Daoy (cell line): ENCODE measurements at places on chromosomes 1 and 21. TPM values are rescaled to one million over a fixed set of nuclear protein-coding genes. Genes with fewer than 3 reads are reported as not detected.
A peak's percentile ranks its signal among the peaks of the same experiment; 100 is the strongest.

Gene ADCY10
- total RNA-seq = not detected in 2 replicates

Gene CYP4X1
- total RNA-seq = 0.77 and 1.0 TPM in 2 replicates

Gene PAX7
- 0.09 and 0.97 TPM in 2 replicates for total RNA-seq

Gene WNT3A
- total RNA-seq = not detected in 2 replicates

DNA sequence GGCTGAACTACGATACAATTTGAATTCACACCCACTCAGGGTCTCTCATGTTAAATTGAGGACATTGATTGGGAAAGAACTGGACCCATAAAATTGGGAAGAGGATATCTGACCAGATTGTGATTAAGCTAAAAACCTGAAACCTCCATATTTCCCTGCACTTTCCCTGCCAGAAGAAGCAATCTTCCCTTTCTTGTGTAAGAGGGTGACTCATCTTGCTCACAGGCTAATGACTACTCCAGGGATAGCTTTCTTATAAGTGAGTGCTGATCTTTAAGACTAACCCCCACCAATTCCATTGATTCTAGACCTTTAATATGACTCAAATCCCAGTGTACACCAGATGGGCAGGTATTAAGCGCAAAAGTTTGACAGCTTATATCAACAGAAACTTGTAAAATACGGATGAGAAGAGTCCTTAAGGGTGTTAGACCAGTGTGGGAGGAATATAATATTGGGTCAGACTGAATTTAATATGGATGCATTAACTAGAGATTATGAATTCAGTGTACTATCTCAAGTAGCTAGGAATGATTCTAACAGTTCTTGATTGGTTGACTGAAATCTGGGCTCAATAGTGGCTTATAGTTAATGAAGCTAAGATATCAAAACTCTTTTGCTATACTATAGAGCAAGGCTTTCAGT lies 12.1 kb upstream of the SGIP1 start:
- DNase-seq = peak; percentile 56

GRCh38 chr1:152870831-152871730 lies 7.0 kb upstream of the SMCP start:
- DNase-seq = peak; percentile 55

- no peak for DNase-seq
These were observed 10.8 kb downstream of the IPO13 start for GRCh38 chr1:43957407-43958040.

DNA sequence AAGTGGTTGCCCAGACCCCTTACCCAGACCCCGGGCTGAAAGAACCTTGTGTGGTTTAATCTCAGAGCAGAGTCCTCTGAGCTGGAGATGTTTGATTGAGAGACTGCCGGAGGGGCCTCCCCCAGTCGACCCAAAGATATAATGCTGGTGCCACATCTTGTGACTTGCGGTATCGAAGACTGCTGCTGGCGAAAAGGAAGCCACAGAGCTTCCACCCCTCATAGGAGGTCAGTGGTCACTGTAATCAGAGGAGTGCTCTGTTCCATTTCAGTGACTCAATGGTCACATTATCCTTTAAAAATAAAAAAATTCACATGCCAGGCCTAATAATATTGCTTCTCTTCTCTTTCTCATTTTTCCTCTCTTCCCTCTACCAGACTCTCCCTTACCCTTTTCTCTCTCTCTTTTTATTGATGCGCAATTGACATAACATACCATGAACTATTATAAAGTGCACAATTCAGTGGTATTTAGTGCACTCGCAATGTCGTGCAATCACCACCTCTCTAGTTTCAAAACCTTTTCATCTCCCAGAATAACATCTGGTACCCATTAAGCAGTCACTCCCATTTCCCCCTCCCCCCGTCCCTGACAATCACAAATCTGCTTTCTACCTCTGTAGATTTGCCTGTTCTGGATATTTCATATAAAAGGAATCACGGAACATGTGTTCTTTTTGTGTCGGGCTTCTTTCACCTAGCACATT lies 52.6 kb upstream of the LYST start:
- peak; percentile 76 for DNase-seq

DNA sequence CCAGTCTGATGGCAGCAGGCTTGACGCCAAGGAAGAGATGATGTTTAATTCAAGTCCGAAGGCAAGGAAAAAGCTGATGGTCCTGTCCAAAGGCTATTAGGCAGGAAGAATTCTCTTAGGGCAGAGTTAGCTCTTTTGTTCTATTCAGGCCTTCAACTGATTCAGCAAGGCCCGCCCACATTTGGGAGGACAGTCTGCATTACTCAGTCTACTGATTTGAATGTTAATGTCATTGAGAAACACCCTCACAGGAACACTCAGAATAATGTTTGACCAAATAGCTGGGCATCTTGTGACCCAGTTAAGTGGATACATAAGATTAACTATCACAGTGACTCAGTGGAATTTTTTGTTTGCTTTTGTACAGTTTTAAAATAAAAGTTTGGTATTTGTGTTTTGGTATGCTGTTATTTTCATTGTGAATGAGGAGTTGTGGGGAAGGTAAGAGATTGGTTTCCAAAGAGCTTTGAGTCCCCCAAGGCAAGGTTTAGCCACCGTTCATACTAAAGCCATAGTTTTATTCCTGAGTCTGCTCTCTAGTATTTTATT lies 1.7 kb upstream of the ZNF691 start:
- DNase-seq = peak; percentile 8

DNA sequence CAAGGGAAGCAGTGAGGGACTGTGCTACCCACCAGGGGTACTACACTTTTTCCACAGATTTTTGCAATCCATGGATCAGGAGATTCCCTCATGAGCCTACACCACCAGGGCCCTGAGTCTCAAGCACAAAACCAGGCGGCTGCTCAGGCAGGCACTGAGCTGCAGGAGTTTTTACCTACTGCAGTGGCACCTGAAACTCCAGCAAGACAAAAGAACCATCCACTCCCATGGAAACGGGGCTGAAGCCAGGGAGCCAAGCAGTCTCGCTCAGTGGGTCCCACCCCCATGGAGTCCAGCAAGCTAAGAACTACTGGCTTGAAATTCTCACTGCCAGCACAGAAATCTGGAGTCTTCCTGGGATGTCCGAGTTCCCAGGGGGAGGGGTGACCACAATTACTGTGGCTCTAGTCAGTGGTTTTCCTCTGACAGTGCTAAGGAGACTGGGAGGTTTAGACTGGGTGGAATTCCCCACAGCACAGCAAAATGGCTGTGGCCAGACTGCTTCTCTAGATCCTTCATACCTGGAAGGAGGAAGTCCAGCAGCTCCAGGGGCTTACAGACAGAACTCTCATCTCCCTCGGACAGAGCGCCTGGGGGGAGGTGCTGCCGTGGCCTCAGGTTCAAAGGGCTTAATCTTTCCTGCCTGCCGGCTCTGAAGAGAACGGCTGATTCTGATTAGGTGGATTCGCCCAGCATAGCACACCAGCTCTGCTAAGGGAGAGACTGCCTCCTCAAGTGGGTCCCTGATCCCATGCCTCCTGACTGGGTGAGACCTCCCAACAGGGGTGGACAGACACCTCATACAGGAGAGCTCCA lies 437.8 kb downstream of the LTN1 start:
- DNase-seq = peak; percentile 5

- DNase-seq = no peak
These were observed 3.0 kb downstream of the PDXK start for GRCh38 chr21:43721939-43722338.

DNA sequence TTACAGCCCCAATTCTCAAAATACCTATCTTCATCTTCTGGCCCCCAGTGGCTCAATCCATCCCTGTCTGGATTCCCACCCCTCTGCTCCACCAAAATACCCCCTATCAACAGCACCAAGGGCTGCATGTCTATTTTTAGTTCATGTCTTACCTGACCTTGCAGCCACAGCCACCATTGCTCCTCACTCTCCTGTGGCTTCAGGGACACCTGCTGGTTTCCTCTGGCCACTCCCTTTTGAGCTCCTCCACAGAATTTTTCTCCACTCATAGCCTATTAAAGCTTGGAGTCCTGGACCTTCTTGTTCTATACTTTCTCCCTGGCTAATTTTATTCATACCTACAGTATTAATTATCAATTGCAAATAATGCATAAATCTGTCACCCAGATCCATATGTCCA lies 125.3 kb upstream of the NGF start:
- no peak for DNase-seq

- no peak for DNase-seq
These were observed 27.7 kb upstream of the IL19 start for GRCh38 chr1:206742719-206743383.

- no peak for DNase-seq
These were observed 160.1 kb downstream of the RRAGC start for GRCh38 chr1:38699330-38700076.

DNA sequence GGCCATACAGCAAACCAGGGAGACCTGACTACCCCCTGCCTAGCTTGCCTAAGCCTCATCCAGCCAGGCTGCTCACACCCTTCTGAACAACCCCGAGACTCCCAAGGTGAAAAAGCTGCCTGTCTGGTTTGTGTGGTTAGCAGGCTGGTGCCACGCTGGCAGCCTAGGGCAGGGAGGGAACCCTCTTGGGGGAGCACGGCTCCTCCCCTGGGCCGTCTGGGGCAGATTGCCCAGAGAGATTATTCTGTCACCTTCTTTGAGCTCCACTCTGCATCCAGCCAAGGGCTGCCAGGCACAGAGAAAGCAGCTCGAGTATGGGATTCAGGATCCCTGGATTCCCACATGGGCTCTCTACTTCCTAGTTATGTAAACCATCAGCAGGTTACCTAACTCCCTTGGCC lies 27.5 kb upstream of the TCEA3 start:
- peak; percentile 78 for DNase-seq

DNA sequence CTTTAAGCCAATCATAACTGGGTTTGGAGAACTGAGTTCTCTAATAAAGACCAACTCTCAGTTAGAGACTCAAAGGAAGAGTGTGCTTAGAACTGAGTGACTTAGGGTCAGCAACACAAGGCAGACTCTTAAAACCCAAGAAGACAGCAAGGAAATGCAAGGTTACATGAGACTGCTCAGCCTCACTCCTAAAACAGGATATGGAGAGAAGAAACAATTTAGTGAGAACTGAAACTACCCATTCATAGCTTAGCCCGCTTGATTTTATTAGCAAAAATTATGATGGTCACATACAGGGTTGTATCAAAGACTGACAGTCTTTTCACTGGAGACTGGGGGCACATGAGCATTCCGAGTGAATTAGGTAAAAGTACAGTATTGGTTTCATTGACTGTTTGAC lies 78.9 kb upstream of the DMRTA2 start:
- no peak for DNase-seq
